ENCODE measurements at places on chromosomes 4 and X.

DNA sequence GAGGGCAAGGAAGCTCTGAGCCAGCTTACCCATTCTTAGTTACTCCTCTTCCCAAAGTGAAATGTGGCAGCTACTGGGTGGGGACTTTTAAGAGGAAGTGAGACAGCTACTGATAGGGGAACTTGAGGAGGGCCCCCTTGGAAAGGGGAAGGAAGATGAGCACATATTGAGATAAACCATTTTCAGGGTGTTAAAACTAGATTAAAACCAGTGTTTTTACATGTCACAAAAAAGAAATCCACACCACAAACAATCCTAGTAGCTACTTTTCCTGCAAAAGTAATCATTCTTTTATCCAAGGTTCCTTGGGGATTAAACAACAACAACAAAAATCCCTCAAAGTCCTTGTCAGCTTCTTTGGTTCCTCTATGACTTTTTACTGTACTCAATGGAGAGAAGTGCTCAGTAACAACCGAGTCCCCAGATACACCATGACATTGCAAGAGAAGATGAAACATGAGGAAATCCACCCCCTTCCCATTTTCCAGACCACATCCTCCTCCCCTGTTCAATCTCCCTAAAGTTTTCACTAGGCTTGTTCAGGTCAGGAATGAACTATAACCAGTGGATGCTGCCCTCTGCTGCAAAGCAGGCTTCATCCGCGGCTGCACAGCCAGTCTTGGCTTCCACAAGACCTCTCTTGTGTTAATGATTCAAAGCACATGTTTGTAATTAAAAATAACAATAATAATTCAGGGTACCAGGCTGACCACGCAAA is 113.5 kb upstream of the TMEM164 start:
- no peak for DNase-seq

GRCh38 chrX:113305496-113305895 is 464.9 kb upstream of the AMOT start:
- DNase-seq, result no peak

GRCh38 chr4:157075811-157076577 is at the start of gene GLRB:
Gene GLRB, plus strand, starts transcription at chr4:157076150. Its CDS starts 1,875 bp downstream, at chr4:157078025.
- DNase-seq, result no peak

DNA sequence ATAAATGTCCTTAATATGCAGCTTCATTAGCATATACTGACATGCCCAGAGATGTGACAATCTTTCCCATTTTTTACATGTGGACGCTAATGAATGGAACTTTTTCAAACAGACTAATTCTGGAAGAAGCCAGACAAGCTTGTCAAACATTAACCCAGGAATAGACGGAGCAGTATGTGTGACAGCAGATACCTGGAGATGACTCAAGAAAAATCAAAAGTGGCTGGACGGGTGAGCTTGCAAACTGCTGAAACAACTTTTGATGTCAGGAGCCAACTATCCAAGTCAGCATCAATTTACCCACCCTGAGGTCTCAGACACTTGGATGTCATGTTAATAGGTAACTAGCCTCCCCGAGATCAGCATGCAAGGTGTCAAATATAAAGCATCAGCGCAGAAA is 183.0 kb downstream of the PACRGL start:
- no peak for DNase-seq

All from stimulated activated CD8-positive, alpha-beta memory T cell treated with anti-CD3 and anti-CD28 coated beads, Interleukin-4, amount 100 ng/mL, for 1 hour (primary cell).